ENCODE measurements at places on chromosomes 5 and 9. TPM values are rescaled to one million over a fixed set of nuclear protein-coding genes. Genes with fewer than 3 reads are reported as not detected.

Gene NOXA1
- 7.7 TPM for polyA plus RNA-seq

Gene SAXO1
- polyA plus RNA-seq = not detected

Gene AGXT2
- polyA plus RNA-seq = not detected

Gene ARID3C
- not detected for polyA plus RNA-seq

Gene OBP2B
- polyA plus RNA-seq = not detected

Gene TNC
- not detected for polyA plus RNA-seq

Gene ELAVL2
- polyA plus RNA-seq = not detected

Gene ZFR
- 31.4 TPM for polyA plus RNA-seq

Gene CHSY3
- not detected for polyA plus RNA-seq

Gene BARHL1
- polyA plus RNA-seq = not detected

Gene NFIB
- not detected for polyA plus RNA-seq

Gene CDKN2B-AS1
- polyA plus RNA-seq = 1.0 TPM

Gene CATSPER3
- polyA plus RNA-seq = 1.3 TPM

Gene FCHO2
- polyA plus RNA-seq = 1.5 TPM

Gene FBLL1
- 0.10 TPM for polyA plus RNA-seq

Gene TRAF1
- polyA plus RNA-seq = 19.5 TPM

Gene FGF1
- not detected for polyA plus RNA-seq

Gene GFI1B
- 0.63 TPM for polyA plus RNA-seq

Gene CYLC2
- polyA plus RNA-seq = not detected

Gene SHISAL2B
- not detected for polyA plus RNA-seq

Gene OMD
- not detected for polyA plus RNA-seq

Gene RECK
- polyA plus RNA-seq = 4.9 TPM

Gene LECT2
- polyA plus RNA-seq = not detected

Gene PCSK5
- 0.35 TPM for polyA plus RNA-seq

Gene PCDHA9
- not detected for polyA plus RNA-seq

Gene PCDHA2
- not detected for polyA plus RNA-seq

Gene IL3
- not detected for polyA plus RNA-seq

Gene SEC24A
- 6.9 TPM for polyA plus RNA-seq

Gene FBN2
- 0.03 TPM for polyA plus RNA-seq

Gene HABP4
- polyA plus RNA-seq = 4.1 TPM

Measured in B cell (primary cell).